ENCODE measurements at places on chromosomes 12 and 14.

GRCh38 chr12:95637010-95637409 lies 85.7 kb upstream of the USP44 start:
- peak; percentile 46 for DNase-seq

GRCh38 chr14:83548061-83548839 lies 1981.7 kb upstream of the FLRT2 start:
- DNase-seq = no peak

- DNase-seq = no peak
Measured at GRCh38 chr14:50056435-50056834, 59.9 kb downstream of the VCPKMT start.

DNA sequence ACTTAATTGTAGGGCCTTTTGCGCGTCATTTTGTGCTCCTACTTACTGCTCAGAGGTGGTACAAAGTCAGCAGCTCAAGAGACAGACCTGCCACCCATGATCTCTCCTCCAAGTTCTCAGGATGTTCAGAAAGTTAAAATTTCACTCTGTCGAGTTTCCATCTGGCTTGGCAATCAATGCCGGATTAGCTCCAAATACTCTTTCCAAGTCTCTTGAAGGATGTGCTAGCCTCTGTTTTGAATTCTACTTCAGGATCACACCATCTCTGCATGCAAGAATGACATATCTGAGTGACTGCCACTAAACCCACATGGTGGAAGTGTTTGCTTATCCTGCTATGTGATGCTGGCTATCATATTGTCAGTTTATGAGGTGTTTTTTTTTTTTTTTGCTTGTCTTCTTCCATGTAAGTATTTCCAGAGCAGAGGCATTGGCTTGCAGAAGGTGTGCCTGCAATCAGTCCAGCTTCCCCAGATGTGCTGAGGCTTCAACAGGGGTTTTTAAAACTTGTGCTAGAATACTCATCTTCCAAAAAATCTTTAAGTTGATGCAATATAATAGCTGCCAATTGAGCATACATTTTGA lies 125.6 kb downstream of the RGS6 start:
- DNase-seq = peak; percentile 42

Measured in right hindlimb (tissue), 1 donor.